ENCODE measurements at places on chromosomes 16 and 17.

GRCh38 chr16:66620429-66620795, 15.9 kb downstream of the CMTM3 start:
- DNase-seq = no peak

DNA sequence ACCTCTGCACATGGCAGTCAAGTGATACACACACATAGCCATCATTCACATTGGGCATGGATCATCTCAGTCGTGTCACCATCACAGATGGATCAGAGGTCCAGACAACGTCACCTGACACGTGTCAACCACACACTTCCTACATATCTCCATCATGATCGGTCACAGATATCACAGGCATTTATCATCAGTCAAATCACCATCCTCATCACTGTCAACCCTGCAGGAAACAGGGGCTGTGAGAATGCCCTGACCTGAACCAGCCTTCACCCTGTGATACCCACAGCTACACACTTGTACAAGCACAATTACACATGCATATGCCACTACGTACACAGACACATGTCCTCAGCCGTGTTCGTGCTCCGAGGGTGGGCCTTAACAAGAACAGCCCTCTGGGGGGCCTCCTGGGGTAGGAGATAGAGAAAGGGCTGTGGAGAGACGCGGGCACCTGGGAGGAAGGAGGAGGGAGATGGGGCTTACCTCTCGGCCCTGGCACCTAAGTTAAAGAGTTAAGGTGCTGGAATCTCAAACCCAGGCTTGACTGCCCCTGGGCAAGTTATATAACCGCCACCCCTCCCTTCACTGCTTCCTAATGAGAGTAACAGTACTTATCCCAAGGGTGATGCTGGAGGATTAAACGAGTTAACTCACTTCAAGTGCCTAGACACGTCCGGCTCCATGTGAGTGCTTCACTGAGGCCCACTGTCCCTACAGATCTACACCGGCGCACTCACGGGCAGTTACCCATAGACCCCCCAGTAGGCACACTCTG, 1.1 kb downstream of the SLC12A4 start:
- no peak for DNase-seq

- DNase-seq = peak; percentile 51
Observed at GRCh38 chr16:46857368-46857945, 26.5 kb upstream of the C16orf87 start.

DNA sequence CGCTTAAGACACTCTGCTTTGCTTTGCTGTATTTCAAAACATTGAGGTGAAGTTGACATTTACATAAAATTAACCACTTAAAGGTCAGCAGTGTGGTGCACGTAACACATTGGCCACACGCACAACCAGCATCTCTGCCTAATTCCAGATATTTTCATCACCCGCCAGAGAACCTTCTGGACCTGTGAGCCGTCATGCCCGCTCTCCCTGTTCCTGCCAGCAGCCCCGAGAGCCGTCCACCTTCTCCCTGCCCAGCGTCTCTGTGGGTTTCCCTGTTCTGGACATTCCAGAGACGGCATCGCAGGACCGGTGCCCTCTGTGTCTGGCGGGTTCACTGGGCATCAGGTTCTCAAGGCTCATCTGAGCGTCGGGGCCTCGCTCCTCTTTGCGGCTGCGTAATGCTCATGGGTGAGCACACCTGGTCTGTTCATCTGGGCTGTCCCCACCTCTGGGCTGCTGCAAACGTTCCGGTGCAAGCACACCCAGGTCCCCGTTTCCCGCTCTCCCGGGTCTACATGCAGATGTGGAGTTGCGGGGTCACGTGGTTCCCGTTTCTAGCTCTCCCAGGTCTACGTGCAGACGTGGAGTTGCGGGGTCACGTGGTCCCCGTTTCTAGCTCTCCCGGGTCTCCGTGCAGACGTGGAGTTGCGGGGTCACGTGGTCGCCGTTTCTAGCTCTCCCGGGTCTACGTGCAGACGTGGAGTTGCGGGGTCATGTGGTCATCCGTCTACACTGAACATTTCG, 48.1 kb upstream of the GNG13 start:
- no peak for DNase-seq
